ACHN (cell line): ENCODE measurements at places on chromosomes 5 and 9.

GRCh38 chr5:77430726-77431125 lies 61.4 kb downstream of the WDR41 start:
- no peak for DNase-seq

DNA sequence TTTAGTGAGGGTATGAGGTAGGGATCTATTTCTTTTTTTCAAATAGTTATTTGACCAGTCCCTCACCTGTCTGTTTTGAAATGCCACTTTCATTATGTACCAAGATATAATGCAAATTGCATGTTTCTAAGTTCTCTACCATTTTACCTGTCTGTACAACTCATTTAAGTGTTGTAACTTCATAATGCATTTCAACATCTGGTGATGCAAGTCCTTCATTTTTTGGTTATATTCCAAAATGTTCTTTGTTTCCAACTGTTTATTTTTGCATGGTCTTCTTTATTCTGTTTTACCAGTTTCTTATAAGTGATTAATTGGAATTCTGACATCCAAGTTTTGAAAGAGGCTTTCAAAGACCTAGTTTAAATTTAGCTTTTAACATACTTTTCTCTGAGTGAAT lies 26.8 kb downstream of the TDRD7 start:
- no peak for DNase-seq

DNA sequence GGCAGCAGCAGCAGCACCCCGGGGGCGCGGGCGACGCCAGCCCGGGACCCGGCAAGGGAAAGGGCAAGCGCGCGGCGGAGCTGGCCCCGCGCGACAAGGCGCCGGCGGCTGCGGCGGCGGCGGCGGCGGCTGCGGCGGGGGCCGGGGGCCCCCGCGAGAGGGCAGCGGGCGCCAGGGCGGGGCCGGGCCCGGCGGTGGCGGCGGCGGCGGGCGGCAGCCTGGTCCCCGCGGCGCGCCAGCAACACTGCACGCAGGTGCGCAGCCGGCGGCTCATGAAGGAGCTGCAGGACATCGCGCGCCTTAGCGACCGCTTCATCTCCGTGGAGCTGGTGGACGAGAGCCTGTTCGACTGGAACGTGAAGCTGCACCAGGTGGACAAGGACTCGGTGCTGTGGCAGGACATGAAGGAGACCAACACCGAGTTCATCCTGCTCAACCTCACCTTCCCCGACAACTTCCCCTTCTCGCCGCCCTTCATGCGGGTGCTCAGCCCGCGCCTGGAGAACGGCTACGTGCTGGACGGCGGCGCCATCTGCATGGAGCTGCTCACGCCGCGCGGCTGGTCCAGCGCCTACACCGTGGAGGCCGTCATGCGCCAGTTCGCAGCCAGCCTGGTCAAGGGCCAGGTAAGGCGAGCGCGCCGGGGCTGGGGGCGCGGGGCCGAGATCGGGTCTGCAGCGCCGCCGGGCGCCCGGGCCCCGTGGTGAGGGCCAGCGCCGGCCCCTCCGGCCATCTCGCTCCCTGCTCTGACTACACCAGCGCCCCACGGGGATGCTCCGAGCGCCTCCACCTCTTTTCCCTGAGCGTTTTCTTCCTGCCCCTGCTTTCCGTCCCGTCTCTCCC lies at the start of gene UBE2QL1:
Gene UBE2QL1 (plus strand): TSS at position 238 of the 843 bp plus-strand sequence. CDS start 35 bp downstream, at position 273.
- no peak for DNase-seq

GRCh38 chr9:84949258-84949657 lies 279.7 kb downstream of the NTRK2 start:
- no peak for DNase-seq

- DNase-seq = no peak
These were observed 16.1 kb upstream of the ZNF462 start for GRCh38 chr9:106846857-106847256.

- DNase-seq = no peak
These were observed 111.1 kb downstream of the WNK2 start for GRCh38 chr9:93295031-93295430.

- DNase-seq = no peak
These were observed 174.6 kb upstream of the ZNF608 start for GRCh38 chr5:124920909-124921666.

DNA sequence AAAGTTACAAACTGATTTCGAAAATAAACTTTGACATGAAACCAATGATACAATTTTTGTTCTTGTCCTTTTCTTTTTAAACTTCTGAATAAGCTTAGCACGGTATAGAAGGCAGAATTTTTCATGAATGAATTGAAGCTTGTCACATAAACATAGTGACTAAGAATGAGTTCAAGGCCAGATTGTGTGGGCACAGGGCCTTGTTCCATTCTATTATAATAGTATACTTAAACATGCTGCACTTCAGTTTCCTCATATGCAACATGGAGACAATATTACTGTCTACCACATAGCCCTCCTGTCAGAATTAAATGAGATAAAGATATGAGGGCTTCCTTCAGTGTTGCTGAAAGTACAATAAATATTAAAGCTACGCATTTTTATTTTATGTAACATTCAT lies 204.2 kb upstream of the HAPLN1 start:
- no peak for DNase-seq
